ENCODE measurements at places on chromosomes 1 and 21. TPM values are rescaled to one million over a fixed set of nuclear protein-coding genes. Genes with fewer than 3 reads are reported as not detected.

Gene PRAMEF5
- total RNA-seq = not detected

Gene NUDT4B
- not detected for total RNA-seq

Gene TNFRSF1B
- total RNA-seq = 54.5 TPM

Gene UBE2U
- not detected for total RNA-seq

Gene EFCAB7
- total RNA-seq = 5.3 TPM

Gene COL24A1
- total RNA-seq = 0.60 TPM

Gene CFAP74
- 3.1 TPM for total RNA-seq

Gene CFAP107
- 0.76 TPM for total RNA-seq

Gene DNAJC16
- total RNA-seq = 15.9 TPM

Gene MYBPHL
- not detected for total RNA-seq

Gene LRRC7
- total RNA-seq = not detected

Gene VSIG8
- total RNA-seq = not detected

Gene IGSF5
- not detected for total RNA-seq

Gene FMO3
- 9.1 TPM for total RNA-seq

Gene SPRR4
- total RNA-seq = not detected

Gene ZBTB37
- total RNA-seq = 12.2 TPM

Gene PROX1
- 3.2 TPM for total RNA-seq

Gene DENND2C
- total RNA-seq = 4.4 TPM

Gene RBM11
- 2.1 TPM for total RNA-seq

Gene IQCC
- total RNA-seq = 2.3 TPM

Gene ASAP3
- total RNA-seq = 39.7 TPM

Gene ZYG11A
- not detected for total RNA-seq

Gene GRIK1
- not detected for total RNA-seq

Gene TNFRSF18
- 2.7 TPM for total RNA-seq

Measured in upper lobe of left lung (tissue), 6 donors.